Activated T-cell treated with anti-CD3 and anti-CD28 coated beads for 1 hour (primary cell): ENCODE measurements at places on chromosomes 3 and 15.

DNA sequence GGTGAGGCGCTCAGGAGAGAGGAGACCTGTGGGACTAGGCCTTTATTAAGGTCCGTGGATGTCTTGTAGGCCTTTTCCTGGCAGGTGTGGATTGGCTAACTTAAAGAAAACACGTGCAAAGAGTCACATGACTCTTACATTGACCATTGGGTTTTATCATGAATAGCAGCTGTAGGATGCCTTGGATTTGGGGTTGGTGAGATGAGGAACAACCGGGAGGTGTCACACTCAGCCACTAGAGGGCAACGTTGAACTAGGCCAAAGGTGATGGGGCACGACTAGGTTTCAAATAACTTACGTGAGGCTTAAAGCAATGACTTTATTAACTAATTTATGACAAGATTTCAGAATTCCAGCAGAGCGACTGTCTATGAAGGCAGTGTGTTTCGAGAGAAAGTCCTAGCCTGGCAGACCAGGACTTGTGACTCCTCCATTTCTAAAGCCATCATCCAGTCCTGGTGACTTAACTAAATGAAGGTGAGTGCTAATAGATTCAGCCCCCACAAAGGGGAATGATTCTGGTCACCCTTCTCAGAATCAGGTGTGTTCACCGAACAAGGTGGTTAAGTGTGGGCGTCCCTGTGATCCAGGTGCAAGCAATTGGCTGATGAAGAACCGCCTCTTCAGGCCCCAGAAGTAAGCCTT lies 345.6 kb downstream of the MCTP2 start:
- no peak for DNase-seq

DNA sequence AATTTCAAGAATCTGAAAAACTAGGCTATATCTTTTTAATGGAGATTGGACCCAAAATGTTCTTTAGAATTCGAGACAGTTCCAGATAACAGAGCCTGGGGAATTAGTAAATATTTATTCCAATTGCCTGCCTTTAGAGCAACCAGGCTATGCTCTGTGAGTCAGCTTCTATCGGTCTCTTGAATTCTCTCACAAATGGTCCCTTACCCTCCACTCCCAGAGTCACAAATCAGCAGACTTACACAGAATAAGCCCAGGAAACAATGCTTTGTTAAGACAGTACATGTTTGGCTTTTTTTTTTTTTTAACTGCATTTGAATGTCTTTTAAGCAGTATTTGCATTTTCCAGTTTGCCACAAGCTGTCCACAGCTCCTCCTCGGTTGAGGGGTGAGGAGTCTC lies 460.7 kb upstream of the CBLB start:
- no peak for DNase-seq

GRCh38 chr3:184145111-184145524 lies 10.0 kb downstream of the EIF2B5 start:
- no peak for DNase-seq

DNA sequence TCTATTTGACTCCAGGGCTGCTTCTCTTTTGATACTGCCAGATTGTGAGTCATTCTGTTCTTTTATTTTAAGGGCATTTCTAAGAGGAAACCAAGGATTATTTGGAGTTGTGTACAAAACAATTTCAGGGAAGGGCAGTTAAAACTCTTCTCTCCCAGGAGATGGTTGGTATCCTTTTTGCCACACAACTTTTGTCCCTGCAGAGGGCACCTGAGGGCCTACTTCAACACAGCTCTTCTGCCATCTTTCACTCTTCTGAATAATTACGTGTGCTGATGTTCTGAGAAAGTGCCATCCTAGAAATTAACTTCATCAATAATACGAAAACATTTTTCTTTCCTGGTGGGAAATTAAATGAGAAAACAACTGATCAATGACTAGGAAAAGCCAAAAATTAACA lies 75.7 kb upstream of the GADL1 start:
- no peak for DNase-seq

- no peak for DNase-seq
These were observed 7.7 kb upstream of the CDCP1 start for GRCh38 chr3:45153658-45154437.

GRCh38 chr3:122067214-122067550 lies 12.0 kb downstream of the CD86 start:
- DNase-seq, result no peak

- no peak for DNase-seq
These were observed 117.6 kb downstream of the CHDH start for GRCh38 chr3:53728606-53729005.

DNA sequence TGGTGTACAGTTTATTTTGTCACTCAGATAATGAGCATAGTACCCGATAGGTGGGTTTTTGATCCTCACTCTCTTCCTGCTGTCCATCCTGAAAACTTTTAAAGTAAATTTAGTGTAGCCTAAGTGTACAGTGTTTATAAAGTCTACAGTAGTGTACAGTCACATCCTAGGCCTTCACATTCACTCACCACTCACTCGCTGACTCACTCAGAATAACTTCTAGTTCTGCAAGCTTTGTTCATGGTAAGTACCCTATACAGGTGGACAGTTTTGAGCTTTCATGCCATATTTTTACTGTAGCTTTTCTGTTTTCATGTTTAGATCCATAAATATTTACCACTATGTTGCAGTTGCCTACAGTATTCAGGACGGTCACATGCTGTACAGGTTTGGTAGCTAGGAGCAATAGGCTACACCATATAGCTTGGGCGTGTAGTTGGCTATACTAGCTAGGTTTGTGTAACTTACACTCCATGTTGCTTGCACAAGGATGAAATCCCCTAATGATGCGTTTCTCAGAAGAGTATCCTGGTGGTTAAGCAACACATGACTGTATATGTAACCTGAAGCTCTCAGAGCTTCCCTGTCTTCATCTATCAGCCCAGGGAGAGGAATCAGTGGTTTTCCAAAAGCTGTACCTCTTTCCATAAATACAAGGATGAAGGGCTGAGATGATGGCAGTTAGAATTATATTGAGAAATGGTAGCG lies 87.6 kb upstream of the SLC25A26 start:
- DNase-seq, result no peak

- DNase-seq, result no peak
These were observed 185.7 kb upstream of the TBL1XR1 start for GRCh38 chr3:177382944-177383343.

DNA sequence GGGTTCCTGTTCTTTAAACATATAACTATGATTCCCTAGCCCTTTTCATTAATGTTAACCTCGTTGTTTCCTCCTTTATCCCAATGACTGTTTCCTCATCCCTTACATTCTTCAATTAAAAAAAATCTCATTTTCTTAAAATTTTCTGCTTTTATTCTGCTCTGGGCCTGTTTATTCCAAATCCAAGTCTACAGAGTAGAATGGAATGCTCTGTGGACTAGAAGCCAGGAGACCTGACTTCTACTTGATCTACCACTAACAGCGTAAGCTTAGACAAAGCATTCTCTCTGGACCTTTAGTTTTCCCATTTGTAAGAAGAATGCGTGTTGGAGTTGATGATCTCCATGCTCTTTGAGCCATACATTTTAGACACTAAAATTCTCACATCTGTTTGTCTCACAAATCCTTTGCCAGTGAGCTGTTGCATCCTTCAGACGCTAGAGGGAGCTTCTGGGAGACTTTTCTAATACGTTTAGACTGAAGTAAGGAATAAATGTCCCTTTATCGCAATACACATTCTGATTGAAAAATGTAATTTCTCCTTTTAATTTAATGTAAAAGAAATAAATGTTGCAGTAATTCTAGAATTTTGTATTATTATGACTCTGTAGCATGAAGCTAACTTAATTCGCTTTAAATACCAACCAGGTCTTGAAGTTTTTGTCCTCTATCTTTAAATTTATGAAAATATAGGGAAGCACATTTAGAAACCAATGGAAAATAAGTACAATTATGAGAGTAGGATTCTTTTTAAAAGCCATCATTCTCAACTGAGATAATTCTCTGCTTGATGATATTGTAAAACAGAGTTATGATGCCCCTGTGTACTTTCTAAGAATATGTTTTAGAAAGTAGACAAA lies 21.7 kb upstream of the GMNC start:
- DNase-seq, result no peak

DNA sequence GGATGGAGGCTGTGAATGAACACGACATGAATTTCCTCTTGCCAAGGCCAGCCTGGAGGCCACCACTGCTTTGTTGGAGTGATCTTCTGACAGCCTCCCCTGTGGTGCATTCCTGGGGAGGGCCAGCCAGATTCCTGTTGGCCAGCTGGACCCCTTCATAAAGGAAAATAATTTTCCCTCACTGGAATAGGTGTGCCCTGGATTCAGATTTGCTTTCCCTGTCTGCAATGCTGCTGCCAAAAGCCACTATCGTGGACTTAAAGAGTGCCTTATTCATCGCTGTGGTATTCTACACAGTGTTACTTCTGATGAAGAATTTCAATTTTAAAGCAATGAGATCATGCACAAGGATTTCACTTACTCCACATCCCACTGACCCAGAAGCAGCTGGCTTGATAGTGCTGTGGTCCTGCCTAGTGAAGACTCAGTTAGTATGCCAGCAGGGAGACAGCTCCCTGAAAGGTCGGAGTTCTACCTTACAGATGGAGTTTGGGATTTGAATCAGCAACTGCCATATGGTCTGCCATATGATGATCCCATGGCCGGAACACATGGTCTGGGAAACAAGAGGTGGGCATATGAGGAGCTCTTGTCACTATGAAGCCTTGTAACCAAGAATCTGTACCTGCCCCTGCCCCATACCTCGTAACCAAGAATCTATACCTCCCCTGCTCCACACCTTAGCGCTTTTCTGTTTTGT lies 145.2 kb downstream of the KLF13 start:
- DNase-seq, result no peak

DNA sequence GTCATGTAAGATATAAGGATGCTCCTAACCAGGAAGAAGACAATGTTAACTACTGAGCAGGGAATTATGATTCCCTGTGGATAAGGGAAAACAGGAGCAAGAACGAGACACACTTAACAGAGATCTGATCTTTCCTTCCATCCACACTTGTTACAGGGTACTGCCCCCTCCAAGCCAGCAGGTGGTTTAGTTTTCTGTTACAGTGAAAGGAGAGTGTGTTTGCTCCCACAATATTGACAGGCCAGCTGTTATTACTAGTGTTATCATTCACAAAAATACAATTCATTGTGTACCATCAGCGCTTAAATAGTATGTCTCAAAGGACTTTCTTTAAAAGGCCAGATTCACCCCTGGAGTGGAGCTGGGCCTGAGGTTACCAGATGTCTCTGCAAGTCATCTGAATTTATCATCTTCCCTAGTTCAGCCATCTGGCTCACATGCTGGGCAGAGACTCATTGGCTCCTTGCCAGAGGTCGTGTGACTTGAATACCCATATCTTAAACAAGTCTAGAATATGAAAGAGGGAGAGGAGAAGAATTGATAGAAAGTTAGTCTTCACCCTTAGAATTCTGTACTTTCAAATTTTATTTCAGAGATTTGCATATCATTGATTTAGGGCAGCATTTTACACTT lies 16.8 kb upstream of the FMN1 start:
- no peak for DNase-seq

DNA sequence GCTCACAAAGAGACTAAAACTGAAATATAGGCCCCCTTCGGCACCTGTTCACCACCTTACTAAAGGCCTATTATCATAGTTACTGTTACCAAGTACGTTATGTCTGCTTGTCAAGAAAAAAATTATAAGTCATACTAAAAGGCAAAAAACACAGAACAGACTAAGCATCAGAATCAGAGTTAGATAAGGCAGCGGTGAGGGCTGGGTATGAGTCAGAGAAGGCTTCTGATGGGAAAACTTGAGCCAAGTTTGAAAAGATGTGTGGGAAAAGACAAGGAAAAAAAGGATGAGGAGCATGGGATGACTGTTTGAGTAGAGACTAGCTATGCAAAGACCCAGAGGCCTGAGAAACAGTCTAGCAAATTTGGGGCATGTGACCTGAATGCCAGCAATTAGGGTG lies 387.2 kb upstream of the SGO1 start:
- no peak for DNase-seq

DNA sequence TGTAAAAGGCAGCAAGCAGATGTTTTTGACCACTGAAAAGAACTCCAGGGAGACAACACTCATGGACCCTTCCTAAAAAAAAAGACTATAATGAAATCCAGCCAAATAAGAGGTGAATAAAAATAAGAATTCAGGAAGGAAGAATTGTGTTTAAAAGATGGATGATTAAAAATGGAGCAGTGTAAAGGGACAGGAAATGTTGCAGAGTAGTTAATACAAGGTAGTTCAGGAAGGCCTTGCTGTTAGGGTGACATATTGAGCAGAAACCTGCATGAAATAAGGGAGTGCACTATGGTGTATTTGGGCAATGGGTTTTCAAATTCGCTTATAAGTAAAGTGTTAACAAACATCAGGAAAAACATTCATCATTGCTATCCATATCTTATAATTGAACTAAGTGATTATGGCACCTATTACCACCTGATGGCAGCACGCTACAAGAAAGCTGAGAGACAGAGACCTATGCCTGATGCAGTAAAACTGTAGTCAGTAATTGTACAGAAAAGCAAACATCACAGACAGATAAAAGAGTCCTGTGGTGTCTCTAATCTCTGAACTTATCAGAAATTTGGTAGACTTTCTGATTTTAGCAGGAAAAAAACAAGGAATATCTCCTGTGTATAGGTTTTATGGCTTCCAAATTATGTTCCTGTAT lies 5.8 kb upstream of the DBR1 start:
- DNase-seq, result no peak

GRCh38 chr15:81924729-81925128 lies 121.1 kb downstream of the MEX3B start:
- no peak for DNase-seq

DNA sequence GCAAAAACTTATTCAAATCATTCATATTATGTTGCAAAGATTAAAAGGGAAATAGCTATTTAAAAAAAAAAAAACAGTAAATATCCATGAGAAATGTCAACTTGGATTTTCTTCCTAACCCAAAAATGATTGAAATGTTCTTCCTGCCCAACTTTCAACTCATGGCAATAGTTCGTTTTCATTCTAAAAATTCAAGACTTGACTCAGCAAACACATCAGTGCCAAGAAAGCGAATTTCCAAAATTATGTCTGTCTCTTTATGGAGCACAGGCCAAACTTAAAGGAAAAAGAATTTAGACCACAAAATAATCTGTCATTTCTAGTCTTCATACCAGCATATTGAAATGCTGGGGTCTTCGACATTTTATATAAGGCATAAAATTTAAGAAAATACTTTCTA lies 63.7 kb downstream of the MAGI1 start:
- no peak for DNase-seq

DNA sequence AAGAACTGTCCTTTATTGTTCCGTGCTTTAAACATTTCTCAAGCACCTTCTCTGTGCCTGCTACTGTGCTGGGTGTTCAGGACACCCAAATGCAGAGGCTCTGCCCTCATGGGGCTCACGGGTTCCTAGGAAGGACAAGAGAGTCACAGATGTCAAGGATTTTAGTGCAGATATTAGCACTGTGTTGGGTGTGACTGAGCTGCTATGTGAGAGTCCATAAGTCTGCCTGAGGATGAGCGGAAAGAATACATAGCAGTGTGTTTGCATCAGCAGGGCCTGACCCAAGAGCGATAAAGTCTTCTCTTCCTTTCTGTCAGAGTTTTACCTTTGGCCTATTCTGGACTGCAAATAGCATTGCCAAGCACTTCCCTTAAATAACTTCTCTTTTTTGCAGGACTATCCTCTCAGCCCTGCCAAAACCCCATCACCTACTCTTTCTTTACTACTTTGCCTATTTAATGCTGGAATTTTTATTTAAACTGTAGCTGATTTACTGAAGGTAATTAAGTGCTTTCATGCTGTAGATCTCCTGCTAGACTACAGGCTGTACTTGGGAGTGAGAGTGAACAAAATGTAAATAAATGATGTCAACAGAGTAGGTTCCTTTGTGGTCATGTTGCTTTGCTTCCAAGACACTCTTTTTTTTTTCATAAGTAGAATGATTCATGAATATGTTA lies 459.4 kb upstream of the TPRG1 start:
- DNase-seq, result no peak

- no peak for DNase-seq
These were observed 412.8 kb downstream of the PYDC2 start for GRCh38 chr3:191873736-191874135.
